ENCODE measurements at places on chromosomes 7 and 10.

DNA sequence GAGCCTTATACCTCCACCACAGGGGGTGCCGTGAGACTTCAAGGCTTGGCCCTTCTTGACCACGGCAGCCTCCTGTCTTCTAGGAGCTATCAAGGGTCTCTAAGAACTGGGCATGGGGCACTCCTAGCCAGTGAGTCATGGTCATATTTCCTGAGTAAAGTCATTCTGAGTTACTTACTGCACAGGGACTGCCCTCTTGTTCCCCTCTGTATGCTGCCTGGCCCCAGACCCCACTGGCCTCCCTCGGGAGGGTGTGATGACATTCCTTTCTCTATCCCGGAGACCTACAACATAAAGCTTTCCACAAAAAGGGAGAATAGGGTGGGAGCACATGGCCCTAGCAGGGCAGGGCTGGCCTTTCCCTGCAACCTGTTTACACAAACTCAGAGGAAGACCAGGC, 21.4 kb downstream of the DPCD start:
- DNase-seq, result no peak

DNA sequence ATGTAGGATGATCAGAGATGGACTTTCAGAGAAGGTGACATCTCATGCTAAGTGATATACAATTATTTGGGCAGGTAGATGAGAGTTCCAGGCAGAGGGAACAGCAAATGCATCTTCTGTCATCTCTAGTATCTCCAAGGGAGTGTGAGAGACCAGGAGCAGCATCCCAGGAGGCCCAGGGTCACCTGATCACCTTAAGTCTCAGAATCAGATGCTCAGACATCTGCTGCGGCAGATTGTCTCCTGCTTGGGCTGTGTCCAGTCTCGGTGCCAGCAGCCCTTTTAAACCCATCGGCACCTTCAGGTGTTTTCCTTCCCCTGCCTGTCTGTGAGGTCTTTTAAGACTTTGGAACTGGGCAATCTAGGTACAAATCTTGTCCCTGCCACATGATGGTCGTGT, 690.6 kb downstream of the LRMDA start:
- DNase-seq, result no peak

DNA sequence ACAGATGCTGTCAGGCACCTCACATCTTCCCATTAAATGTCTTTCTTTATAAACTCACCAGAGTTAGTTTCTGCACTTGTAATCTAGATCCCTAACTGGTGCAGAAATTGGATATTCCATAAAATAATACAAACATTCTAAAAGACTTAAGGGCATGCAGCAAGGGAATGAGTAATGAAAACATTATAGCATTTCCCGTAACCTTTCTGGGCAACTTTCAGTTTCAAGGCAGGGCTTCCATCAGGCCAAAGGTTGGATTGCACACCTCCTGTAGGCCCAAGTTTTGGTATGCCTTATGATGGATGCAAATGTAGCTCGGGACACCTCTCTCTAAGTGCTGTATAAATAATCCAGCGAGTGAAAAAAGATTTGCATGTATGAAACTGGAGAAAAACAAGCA, 129.9 kb upstream of the LYZL2 start:
- DNase-seq, result no peak

DNA sequence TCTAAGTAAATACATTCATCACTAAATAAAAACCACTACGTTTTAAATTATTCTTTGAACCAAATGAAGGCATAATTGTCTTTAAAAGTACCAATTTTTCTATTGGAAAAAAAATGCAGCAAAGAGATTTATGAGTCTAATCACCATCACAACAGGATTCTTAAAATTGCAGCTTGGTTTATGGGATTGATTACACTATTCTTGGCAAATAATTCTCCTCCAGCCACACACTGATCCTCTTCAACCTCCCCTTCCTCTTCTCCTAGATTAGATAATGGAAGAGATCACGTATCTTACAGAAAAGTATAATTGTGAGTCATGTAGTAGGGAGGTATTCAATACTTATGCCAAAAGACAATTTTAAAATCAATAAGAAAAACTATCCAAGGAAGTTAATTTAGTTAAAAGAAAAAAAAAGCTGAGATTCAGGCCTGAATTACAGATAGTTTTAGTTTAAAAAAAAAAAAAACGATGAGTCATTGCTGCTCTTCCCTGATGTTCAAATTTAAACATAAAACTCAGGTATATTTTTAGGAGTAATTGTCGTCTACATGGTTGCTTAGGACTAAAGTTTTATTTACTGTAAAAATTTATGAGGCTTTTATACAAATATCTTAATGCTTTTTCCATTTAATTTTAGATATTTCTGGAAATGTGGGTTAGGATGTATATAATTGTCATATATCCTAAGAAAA, 133.7 kb upstream of the CDK1 start:
- DNase-seq, result no peak

GRCh38 chr10:19788075-19788686, 28.1 kb upstream of the PLXDC2 start:
- DNase-seq, result no peak

GRCh38 chr10:32002531-32002930, 53.7 kb downstream of the KIF5B start:
- no peak for DNase-seq

DNA sequence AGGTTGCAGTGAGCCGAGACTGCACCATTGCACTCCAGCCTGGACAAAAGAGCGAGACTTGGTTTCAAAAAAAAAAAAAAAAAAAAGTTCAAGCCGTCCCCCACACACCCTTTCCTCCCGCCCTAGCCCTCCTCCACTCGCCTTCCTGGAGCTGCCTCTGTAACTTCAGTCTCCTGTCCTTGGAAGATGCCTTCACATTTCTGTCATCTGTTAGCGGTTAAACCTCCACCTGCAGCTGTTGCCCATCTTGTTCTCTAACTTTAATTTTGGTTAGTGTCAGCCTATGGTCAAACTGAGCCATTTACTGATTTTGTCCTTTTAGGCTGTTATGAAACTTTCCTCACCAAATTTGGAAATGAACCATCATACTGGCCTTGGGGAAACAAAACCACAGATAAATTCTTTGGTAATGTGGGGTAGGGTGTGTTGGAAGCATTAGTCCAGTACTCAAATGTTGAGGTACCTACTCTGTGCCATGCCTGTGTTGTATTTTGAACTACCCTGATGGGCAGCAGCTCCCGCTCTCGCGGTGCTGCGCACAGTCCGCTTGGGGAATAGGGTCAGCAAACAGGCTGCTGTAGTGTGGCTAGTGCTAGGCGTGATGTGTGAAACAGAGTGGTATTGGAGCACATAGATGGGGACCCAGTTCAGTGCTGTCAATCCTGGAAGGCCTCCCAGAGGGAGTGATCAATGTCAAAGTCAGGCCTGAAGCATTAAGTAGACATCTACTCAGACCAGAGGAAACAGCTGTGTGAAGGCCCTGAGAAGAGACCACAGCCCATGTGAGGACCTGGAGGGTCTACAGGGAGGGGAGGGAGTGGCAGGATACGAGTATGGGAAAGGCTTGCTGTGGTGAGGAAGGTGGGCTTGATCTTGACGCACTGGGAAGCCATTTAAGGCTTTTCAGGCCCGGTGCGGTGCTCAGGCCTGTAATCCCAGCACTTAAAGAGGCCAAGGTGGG, 26.9 kb downstream of the SFXN4 start:
- no peak for DNase-seq

DNA sequence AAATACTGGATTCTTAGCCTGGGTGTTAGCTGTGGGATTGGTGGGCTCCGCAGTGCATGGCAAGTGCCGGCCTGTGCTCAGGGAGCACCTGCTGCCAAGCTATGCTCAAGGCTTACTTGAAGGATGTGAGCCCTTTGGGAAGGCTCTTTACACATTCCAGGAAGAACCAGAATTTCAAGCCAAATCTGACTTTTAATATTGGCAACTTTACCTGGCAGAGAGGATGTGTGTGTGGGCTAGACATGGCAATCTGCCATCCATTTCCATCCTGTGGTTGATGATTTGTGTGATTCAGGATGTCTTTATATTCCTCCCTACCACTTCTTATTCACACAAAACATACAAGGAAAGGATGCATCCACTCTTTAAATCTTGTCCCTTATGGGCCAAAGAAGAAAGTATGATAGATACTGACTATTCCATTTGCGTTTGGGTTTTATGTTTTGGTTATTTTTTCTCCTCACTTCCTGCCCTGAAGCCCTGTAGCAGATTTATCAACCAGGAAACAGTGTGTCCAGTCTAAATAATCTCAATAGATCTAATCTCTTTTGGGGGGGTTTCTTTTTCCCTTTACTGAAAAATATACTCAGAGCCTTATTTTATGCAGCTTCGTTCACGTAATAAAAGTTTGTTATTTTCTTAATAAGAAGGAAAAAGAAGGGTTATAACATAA, 247.1 kb downstream of the COBL start:
- no peak for DNase-seq

DNA sequence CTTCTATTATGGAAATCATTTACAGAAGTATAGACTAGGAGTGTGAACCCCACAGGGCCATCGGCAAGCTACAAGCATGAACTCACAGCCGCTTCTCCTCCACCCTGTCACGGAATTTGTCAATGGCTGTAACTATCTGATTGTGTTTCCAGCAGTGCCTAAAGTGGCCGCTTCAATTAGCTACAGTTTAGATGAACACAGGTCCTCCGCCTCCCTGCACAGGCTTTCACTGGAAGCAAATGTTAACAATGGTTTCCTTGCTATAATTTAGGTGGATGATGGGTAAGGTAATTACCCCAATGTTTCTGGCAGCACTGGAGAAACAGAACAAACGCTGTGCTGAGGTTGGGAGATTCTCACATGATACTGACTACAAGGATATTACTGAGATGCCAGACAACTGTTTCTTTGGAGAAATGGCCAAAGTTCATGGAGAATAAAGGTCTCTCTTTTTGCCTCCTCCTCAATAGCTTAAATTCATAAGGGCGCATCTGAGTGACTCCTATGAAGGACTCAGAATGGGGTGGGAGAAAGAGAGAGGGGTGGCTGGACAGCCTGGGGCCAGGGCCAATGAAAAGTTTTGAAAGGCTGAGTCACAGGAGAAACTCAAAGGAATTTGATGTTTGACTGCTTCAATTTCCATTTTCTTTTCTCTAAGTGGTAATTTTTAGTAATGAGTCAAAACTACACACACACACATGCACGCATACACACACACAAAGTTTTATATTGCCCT, 78.9 kb downstream of the SVIL start:
- DNase-seq, result no peak

DNA sequence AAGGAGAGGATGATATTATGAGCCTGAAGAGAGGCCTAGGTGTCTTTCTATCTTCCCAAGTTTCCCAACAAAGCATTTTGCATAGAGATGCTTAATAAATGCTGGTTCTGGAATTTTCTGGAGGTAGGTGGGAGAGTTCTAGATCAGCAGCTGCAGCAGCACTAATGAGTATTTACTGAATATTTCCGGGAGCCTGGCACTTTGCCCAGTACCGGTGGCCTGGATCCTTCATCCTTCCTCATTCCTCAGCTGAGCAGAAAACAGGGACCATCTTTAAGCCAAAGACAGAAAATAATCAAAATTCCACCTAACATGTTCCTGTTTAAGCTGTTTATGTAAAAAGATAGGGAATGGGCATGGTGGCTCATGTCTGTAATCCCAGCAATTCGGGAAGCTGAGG, 813.2 kb upstream of the AUTS2 start:
- DNase-seq, result no peak

DNA sequence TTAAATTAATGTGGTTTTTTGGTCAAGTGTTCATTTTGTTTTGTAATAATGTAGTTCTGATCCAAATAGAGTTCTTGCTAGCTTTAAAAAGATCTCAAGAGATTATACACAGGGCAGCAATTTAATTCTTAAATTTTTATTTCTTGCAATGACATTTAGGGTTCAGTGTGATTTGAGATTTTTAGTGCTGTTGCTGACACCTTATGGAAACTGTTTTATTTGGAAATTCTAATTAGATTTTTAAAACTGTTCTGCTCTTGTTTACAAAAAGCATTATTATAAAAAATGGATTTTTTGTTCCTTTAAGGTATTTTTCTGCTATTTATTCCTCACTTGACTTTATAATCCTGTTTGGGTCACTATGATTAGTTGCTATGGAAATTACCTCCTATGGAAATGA, 72.1 kb downstream of the RTKN2 start:
- no peak for DNase-seq

- no peak for DNase-seq
Measured at GRCh38 chr7:7125963-7126362, 56.4 kb upstream of the C1GALT1 start.

All from DMS 273 treated with DMSO at 0.1 percent for 48 hours (cell line).